ENCODE measurements at places on chromosomes 12 and 14.

- no peak for DNase-seq
These were observed 52.2 kb upstream of the CD163 start for GRCh38 chr12:7555752-7556151.

DNA sequence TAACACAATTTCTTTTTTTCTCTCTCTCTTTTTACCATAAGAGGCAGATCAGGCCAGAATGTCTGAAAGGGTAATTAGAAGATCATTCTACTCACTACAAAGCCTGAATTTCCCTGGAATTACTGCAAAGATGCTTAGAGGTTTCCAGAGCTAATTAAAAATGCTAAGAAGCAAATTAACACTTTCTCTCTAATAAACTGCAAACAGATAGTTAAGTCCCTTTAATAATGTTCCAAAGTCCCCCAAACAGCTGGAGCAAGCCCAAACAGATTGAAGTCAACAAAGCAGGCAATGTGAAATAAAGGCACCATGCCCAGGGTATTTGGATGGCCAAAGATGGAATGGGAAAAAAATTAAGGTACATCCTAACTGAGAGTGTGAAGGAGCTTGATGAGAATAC is 208.8 kb upstream of the LRFN5 start:
- no peak for DNase-seq

GRCh38 chr12:45634273-45634917 is 95.1 kb upstream of the ARID2 start:
- DNase-seq: no peak

- DNase-seq: no peak
These were observed 71.7 kb upstream of the ETV6 start for GRCh38 chr12:11577658-11578260.

DNA sequence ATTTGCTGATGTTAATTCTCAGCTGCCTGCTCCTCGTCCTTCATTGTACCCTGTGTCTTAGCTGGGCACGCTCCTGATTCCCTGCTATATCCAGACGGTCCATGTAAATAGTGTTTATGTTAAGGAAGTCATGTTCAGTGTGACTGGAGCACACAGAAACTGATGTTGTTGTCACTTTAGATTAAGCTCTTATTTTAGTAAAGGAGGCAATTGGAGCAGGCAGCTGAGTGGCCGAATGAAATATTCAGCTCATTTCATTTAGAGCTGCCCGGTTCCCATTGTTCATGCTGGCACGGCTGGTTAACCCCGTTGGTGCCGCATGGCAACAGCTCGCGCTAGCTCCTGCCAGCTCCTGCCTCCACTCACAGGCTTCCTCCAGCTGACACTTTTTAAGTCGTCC is 446.8 kb upstream of the SOX5 start:
- peak; percentile 26 for DNase-seq

DNA sequence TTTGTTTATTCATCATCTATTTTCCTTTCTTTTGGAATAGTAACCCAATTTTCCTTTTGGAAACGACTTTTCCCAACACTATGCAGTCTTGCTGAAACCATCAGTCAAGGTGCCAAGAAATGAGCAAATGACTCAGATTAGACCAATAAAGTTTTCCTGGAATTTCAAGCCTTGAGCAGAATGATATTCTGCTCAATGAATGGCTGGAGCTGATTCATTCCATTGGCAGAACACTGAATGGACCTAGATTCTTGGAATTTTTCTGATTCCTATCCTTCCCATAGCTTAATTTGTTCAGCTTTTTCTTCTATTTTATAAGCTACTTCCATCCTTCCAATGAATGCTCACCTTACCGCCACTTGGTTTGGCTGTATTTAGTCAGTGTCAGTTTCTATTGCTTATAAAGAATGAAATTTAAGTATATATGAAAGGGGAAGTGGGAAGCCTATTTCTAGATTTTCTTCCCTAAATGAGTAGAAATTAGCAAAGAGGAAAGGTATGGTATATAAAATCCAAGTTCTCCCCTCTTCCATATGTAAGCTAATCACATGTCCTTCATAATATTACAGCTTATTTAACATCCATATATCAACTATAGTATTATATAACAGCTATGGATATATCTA is 89.0 kb downstream of the C14orf39 start:
- DNase-seq: no peak

- no peak for DNase-seq
These were observed 17.1 kb downstream of the BCAT1 start for GRCh38 chr12:24931666-24932405.

GRCh38 chr12:52691076-52691840 is 11.1 kb upstream of the KRT1 start:
- DNase-seq: no peak

GRCh38 chr12:120865098-120865497 is 39.1 kb downstream of the SPPL3 start:
- DNase-seq: no peak

GRCh38 chr12:1498199-1498740 is 96.1 kb downstream of the FBXL14 start:
- no peak for DNase-seq

DNA sequence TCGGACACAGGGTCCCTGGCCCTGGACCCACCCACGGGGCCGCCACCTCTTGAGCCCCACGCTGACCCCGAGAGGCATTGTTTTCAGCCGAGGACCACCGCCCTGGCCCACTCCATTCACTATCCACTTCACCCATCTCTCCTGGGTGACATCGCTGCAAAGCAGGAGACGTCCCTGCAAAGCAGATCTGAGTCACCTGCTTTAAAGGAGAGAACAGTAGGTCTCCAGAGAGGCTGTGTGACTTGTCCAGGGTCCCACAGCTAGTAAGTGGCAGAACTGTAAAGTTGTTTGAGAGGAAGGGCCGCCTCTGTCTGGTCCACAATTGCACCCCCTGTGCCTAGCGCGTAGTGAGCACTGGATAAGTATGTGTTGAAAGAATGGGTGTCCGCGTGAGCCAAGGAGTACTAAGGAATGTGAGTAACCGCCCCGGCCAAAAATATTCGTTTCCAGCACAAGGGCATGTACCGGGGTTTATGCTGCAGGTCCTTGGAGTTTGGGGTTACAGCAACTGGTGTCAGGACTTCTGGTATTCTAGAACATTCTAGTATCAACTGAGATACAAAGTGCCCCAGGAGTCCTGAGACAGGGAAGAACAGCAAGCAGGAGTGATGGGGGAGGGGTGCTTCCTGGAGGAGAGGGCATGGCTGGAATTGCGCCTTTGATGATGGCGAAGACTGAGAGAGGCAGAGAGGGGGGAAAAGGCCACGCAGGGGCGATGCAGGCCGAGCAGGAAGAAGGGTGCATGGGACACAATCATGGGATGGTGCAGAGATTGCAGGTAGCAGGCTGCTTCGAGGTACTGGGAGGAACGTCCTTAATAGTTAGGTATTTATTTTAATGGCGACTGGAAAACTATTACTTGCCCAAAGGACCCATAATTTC is 91.1 kb downstream of the SCARB1 start:
- DNase-seq: no peak

- no peak for DNase-seq
These were observed 117.1 kb downstream of the DPF3 start for GRCh38 chr14:72776701-72777261.

GRCh38 chr12:47801170-47801903 is 18.4 kb downstream of the HDAC7 start:
- no peak for DNase-seq

DNA sequence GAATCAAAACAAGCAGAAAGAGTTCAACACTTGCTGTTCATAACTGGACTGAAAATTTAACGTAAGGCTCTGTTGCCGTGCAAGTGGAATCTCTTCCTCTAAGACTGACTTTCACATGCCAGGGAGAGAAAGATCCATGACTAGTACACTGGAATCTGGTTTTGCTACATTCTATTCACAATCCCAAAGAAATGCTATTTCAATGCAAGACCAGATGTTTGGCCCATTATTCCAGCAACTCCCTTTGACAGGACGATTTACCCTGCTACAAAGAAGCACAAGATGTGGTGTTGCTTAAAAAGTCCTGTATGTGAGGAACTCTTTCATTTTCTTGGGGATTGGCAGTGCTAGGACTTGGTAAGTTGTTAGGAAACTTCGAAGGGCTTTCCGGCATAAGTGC is 17.4 kb downstream of the RFC5 start:
- DNase-seq: no peak

- DNase-seq: no peak
These were observed 13.3 kb downstream of the IL22 start for GRCh38 chr12:68240079-68240478.

DNA sequence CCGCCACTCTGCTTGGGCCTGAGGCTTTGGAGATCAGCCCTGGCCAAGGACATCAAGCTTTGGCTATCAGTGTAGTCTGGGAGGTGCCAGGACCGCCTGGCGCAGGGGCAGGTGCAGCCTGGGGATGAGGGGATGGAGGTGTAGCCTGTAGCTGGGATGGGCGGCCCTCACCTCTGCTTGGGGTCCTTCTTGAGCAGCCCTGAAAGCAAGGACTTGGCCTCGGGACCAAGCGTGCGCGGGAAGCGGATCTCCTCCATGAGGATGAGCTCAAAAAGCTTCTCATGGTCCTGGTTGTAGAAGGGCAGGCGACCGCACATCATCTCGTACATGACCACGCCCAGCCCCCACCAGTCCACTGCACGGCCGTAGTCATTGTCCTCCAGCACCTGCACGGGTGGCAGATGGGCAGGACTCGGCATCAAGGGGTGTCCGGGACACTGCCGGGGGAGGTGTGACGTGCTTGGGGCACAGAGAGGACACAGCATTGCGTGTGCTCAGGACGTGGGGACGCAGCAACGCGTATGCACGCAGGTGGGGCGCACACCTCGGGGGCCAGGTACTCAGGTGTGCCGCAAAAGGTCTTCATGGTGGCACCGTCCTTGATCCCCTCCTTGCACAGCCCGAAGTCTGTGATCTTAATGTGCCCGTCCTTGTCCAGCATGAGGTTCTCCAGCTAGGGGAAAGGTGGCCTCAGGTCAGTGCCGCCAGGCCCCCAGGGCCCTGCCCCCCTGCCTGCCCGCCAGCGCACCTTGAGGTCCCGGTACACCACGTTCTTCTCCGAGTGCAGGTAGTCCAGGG is 20.0 kb downstream of the SIVA1 start:
- no peak for DNase-seq

- DNase-seq: no peak
These were observed 195.7 kb upstream of the NEDD1 start for GRCh38 chr12:96711364-96711763.

- DNase-seq: peak; percentile 90
These were observed at the start of gene RPL41 for GRCh38 chr12:56116267-56117081. Gene RPL41, plus strand, starts transcription at chr12:56116633.

DNA sequence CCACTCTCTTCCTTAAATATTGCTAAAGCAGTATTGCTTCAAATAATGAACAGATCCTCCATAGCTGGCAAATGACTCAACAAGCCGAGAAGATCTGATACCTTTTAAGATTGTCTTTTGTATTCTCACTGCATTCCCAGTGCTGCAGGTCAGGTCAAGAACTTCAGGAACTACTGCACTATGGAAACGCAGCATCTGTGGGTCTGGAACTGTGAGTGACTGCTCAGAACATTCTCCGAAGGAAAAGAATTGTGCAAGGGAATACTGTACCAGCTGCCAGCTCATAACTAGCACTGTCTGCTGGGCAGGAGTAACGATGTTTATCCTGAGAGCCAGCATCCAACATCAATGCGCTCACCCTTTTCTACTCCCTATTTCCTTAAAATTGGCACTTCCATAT is 348.0 kb upstream of the SOX5 start:
- DNase-seq: no peak

DNA sequence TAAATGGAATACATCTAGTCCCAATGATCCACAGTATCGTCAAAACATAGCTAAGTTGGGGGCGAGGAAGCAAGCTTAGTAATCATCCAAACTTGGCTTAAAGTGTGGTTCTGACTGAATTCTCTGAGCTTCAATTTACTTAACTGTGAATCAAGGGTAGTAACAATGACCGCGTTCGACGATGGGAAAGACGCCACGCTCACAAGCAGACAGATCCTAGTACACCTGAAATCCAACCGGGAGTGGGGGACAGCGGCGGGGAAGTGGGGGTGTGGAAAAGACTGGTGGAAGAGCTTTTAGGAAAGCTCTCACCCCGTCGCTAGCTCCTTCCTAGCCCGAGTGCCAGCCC is 433 bp downstream of the COX16 start:
- DNase-seq: peak; percentile 11

GRCh38 chr12:93749515-93749914 is 72.3 kb downstream of the CRADD start:
- DNase-seq: no peak

DNA sequence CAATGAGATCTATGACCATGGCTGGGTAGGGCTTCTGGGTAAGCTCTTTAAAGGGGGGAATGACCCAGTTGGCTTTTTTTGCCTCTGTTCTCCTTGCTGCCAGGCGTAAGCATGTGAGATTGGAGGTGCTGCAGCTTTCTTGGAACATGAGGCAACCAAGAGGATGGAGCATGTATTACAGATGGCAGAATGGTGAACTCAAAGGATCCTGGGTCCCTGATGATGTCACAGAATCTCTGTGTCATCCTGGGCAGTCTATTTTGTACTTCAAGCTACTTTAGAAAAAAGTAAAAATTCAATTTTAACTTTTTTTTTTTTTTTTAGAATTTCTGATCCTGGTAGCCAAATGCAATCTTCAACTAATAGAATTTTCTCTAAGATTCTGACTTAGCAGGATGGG is 8.0 kb downstream of the KRT82 start:
- DNase-seq: no peak

DNA sequence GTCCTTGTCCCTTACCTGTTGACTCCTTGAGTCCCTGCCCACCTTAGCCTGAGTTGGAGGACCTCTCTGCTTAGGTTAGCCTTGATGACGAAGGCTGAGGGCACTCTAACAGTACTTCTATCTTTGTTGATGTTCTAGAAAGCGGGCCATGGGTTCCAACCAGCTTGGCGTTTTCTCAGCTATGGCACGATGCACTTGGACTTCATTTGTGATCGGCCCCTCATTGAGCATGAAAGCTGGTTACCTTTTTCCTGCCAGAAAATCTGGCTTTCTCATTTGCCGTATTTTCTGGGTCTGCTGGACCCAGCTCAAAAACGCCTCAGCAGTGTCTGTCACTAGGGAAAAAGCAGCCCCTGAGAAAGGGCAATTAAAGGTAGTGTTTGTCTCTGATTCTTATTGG is 290.8 kb downstream of the EMP1 start:
- no peak for DNase-seq

- no peak for DNase-seq
These were observed 880.2 kb upstream of the TMEM132C start for GRCh38 chr12:127386723-127387122.

Measured in anterior cingulate cortex (tissue), 58 donors.